ENCODE measurements at places on chromosomes 7 and 10.

GRCh38 chr10:14684354-14684753 is 90.3 kb downstream of the FAM107B start:
- no peak for DNase-seq

DNA sequence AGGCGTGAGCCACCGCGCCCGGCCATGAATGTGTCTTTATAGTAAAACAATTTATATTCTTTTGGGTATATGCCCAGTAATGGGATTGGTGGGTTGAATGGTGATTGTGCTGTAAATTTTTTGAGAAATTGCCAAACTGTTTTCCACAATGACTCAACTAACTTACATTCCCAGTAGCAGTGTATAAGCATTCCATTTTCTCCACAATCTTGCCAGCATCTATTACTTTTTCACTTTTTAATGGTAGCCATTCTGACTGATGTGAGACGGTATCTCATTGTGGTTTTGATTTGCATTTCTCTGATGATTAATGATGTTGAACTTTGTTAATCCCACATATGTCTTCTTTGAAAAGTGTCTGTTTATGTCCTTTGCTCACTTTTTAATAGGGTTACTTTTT is 1187.9 kb downstream of the XPNPEP1 start:
- no peak for DNase-seq

- DNase-seq = no peak
These were observed 97.7 kb upstream of the FEZF1 start for GRCh38 chr7:122402235-122402634.

DNA sequence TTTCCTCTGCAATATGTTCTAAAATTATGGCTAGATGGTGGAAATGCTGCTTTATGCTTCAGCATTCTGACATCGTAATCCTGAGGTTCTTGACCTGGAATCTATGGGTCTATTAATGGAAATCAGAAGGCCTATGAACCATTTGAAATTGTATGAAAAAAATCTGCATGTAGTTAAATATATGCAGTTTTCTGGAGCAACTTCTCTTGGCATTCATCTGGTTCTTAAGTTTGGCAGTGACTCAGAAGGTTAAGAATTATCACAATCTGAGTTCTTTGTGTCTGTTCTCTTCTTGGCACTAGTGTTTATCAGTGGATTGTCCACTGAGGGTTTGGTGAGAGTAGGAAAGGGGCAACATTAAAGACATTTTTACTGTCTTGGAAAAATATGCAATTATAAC is 71.1 kb upstream of the FZD1 start:
- DNase-seq = no peak

DNA sequence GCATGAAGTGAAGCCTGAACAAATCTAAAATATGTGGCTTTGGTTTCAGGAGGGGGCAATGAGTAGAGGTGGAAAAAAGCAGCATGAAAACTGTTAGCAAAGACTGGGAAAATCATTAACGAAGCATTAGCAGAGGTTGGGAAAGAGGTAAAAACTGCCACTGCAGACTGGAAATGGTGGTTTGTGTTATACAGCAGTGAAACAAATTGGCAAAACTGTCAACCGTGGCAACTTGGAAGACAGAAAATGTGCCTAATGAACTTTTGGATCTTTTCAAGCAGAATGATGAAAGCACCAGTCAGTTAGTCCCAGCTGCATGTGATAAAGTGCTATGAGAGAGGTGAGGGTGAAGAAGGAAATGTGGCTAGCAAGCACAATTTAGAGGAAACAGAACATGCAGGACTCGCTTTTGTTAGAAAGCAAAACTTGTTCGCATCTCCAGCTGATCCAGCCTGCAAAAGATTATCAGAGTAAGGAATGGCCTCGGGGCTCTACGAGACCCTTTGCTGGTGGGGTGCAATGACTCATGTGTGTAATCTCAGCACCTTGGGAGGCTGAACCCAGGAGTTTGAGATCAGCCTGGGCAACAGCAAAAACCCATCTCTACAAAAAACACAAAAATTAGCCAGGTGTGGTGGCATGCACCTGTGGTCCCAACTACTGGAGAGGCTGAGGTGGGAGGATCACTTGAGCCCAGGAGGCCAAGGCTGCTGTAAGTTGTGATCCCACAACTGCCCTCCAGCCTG is 45.7 kb downstream of the SKIDA1 start:
- DNase-seq = no peak

DNA sequence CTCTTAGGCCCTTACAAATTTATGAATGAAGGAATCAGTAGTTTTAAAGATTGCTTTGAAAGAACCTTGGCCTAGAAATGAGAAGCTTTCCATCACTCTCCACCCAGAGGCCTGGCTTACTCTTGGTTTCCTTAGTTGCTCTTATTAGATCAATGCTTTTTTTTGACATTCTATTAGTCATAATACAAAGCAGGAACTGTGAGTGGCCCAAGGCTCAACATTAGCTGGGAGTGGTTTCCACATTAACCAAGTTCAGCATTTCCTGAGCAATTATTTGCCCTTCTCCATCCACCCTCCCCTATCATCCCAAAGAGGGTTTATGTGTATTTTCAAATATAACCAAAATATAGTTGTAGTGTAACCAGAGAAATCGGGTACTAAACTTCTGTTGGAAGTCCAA is 103.4 kb upstream of the FAM204A start:
- DNase-seq = no peak

DNA sequence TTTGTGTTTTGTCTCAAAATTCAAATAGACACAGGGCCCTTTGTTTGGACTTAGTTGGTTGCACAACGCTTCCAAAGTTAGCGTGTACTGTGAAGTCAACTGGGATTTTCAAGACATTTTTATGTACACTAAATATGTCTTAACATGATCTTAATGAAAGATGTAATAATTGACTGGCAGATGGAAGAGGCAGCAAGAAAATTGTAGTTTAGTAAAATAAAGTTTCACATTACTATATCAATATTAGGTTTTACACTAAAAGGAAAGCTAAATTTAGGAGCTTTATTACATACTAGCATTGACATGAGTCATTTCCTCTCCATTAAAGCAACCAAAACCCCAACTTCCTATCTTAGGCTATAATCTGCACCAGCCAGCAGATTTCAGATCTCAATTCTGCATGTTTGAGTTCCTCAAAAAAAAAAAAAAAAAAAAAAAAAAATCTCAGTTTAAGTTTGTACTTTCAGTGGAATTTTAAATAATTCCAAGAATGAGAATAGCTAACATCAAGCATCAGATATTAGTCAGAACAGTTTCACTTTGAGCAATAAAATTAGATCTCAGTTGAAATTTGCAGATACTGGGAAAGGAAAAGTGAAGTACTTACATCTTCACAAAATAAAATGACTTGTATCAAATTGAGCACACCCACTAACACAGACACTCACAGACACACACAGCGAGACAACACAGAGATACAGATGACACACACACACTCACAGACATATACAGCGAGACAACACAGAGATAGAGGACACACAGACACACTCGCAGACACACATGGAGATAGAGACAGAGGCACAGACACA is 346.6 kb upstream of the KLF6 start:
- DNase-seq = peak; percentile 54

- peak; percentile 81 for DNase-seq
These were observed 47.5 kb downstream of the FAM53B start for GRCh38 chr10:124696446-124697392.

- no peak for DNase-seq
These were observed 74.9 kb downstream of the CLIP2 start for GRCh38 chr7:74364061-74364460.

DNA sequence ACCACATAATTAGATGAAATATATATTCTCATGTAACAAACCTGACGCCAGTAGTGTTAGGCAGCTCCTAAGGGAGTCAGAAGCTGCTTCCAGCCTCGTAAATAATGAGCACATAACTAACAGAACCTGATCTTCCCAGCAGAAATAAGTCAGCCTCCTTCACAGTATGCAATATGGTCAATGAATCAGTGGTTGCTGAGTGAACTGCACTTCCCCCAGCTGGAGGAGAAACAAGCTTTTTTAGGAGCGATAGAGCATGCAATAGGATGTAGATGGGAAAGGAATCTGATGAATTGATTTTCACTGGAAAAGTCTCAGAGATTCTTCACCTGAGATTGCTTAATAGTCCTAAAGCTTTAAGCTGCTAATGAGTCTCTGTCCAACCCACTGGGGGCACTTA is 337.2 kb upstream of the LRGUK start:
- DNase-seq = no peak

GRCh38 chr7:114158275-114158674 is 239.5 kb upstream of the PPP1R3A start:
- DNase-seq = no peak

- DNase-seq = no peak
These were observed 350.3 kb downstream of the TNS3 start for GRCh38 chr7:47231627-47232026.

- no peak for DNase-seq
These were observed 143.0 kb downstream of the DIP2C start for GRCh38 chr10:546451-546850.

DNA sequence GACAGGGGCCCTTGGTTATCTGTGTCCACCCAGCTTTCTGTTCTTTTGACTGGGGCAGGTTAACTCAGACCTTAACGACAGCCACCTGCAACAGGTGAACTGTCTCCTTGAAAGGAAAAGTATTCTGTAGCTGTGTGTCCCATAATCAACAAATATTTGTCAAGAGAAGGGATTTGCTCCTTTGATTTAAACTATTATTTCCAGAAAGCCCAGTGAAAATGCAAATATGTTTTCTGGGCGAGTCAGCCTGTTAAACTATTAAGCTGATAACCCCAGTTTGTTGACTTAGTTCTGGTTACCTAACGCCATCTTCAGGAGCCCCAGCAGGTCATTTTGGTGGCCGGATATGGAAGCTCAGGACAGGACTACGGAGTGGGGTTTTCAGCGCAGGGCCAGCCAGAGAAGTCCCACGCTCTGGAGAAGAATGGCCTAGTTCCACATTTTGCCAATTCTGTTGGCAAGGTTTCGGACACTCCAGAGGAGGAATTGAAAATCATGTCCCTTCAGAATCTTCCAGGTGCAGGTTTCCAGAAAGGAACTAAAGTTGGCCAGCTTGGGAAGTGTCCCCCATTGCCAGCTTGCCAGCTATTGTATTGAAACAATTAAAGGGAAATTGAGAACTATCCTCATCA is 54.5 kb downstream of the ADRA2A start:
- DNase-seq = no peak

DNA sequence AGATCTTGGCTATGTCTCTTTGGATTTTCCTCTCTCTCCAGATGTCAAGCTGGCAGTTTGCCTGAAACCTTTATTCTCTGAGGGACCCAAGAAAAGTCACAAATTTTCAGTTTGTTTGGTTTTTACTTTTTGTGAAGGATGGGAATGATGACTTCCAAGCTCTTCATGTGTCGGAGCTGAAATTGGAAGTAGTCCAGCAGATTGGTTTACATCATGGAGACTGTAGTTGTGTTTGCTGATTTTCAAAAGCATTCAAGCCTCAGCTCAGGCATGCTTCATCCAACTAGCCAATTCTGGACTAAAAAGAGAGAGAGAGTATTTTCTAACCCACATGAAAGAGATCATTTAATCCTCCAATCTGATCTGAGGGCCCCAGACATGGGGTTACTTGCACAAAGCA is 326.2 kb upstream of the AUTS2 start:
- DNase-seq = no peak

DNA sequence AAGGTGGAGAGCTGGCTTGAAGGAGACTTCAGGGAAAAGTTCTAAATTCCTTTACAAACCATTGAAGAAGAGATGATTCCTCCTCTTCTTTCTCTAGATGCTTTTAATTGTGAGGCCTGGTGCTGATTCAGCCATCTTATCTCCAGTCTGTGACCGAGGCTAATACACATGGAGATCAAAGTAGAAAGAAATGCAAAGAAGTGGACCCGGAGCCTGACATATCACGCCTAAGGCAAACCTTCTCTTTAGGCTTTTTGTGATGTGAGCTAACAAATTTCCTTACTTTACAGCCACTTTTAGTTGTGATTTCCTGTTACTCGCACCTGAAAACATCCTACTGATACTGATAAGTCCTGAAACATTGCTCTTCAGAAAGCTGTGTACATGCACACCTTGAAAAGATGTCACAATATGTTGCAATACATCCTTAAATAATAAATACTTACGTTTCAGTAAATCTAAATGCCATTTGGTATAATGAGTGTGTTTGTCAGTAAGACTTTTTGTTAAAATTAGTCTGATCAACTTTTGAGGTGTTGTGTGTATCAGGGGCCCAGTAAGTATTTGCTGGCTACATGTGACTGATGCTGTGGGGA is 192.4 kb downstream of the BAMBI start:
- DNase-seq = no peak

DNA sequence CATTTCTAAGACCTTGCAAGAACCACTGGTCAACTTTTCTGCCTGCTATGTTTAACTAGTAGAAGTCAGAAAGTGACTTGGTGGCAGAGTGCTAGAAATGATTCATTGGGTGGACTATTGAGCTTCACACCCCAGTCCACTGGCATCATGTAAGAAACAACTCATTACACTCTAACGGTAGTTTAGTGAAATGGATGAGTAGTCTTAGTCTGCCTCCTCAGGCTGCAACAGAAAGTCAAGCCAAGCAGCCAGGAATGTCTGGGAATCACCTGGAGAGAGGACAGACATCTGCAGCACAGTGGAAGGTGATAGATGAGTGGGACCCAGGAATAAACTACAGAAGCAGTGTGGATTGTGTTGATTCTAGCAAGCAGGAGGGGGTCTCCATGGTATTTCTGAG is 125.4 kb downstream of the AUTS2 start:
- DNase-seq = no peak

- no peak for DNase-seq
These were observed 16.4 kb downstream of the ARL4A start for GRCh38 chr7:12703881-12704280.

- no peak for DNase-seq
These were observed 244.3 kb downstream of the MTERF1 start for GRCh38 chr7:91636129-91636724.

DNA sequence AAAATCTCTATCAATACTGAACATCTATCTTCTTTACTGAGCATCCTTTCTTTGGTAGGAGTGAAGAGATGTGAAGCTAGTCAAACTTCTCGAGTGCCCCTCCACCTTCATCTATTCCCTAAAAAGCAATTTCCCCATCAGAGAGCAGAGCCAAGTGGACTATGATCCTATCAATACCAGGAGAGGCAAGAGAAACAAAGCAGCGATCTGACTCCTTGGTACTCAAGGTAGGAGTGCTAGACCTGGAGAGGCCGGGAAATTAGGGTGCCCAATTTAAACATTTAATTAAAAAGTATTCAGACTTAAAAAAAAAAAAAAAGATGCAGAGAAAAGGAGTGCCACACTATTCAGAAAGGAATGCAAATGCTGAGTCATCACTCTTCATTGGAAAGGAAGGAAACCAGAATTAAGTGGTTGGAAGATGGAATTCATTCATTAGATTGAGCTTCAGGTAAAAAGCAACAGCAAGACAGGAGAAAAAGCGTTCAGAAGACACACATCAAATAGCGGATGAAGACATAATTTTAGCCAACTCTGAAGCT is 1.6 kb downstream of the TIAL1 start:
- DNase-seq = no peak

DNA sequence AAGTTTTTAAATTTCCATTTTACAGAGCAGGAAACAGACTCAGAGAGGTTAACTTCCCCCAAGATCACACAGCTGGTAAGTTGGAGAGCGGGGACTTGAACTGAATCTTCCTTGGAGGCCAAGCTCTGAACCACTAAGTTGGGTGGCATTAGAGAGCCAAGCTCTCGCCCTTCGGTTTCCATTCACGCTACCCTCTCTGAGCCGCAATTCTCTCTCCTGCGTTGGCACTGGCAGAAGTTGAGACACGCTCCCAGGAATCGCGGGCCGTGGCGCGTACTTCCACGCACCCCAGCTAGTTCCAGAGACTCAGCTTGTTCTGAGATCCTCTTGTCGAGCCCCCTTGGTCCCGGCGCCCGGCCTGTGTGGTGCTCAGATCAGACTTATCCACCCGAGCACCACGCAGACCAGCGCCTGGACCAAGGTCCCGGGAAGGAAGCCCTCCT is 29.3 kb upstream of the VAX1 start:
- no peak for DNase-seq

Data from GM20000 (cell line).